HFFc6 (cell line): ENCODE measurements at places on chromosomes 6 and 20.

DNA sequence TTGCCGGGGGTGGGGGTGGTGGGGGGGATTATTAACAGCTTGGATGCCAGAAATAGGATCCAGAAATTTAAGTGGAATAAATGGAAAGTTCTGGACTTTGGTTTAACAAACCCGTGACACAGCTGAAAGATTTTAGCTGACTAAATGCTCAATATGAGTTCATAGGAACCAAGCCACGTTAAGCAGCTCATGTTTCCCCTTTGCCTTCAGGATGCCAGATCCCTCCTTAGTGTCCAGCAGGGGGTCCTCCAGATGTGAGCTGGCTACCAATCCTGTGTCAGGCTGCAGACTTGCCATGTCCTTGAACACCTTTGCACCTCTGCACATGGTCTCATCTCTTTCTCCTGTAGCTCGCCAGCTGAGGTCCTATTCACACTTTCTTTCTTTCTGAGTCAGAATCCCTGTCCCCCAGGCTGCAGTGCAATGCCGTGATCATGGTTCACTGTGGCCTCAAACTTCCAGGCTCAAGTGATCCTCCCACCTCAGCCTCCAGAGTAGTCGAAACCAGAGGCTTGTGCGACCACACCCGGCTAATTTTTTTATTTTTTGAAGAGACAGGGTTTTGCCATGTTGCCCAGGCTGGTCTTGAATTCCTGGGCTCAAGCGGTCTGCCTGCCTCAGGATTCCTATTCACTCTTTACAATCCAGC, 133.3 kb upstream of the ARMC2 start:
- DNase-seq: no peak

- DNase-seq: no peak
Measured at GRCh38 chr6:145119081-145119480, 616.2 kb downstream of the EPM2A start.

GRCh38 chr6:33566182-33567084, 13.6 kb downstream of the BAK1 start:
- DNase-seq: peak; percentile 59

DNA sequence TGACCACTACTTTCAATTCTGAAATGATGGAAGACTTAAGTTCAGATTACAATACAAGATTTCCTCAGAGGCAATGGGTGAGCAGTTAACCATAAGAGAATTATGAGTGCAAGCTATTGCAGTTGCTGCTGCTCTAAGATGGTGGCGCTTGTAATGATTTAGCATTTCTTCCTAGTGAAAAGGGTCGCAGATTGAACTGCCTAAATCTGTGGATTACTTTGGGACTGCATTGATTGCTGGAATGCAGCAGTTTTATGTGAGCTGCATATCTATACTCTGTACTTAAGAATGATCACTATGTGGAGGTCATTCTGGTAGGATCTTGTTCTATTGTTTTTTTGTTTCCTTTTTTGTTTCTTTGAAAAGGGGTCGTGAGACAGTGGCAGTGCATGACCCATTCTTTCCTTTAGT, 5.3 kb downstream of the SCAF8 start:
- no peak for DNase-seq

- no peak for DNase-seq
Measured at GRCh38 chr6:257031-257725, 35.1 kb upstream of the DUSP22 start.

GRCh38 chr6:7216941-7217621, 95.9 kb downstream of the SSR1 start:
- no peak for DNase-seq

GRCh38 chr6:130776287-130776925, 50.8 kb upstream of the SMLR1 start:
- DNase-seq: no peak
